Breast epithelium (tissue), 4 donors: ENCODE measurements at places on chromosomes 12 and 14.
A peak's percentile ranks its signal among the peaks of the same experiment; 100 is the strongest.

GRCh38 chr14:74516451-74517160 is 23.0 kb downstream of the ISCA2 start:
- DNase-seq: no peak

- DNase-seq: no peak
These were observed 62.2 kb downstream of the PPP1R36 start for GRCh38 chr14:64612021-64612380.

- DNase-seq: no peak
These were observed 80.0 kb downstream of the DRAM1 start for GRCh38 chr12:101957252-101957959.

DNA sequence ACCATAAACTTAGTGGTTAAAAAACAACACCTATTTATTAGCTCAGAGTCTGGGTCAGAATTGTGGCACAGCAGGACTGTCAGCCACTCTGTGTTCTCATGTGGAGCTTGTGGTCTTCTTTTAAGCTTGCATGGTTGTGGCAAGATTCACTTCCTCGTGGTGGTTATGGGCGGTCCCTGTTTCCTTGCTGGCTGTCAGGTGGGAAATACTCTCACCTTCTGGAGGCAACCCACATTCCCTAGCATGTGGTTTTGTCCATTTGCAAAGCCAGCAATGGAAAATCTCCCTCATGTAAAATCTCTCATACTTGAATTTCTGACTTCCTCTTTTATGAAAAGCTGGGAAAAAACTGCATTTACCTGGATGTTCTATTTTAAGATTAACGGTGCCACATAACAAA is 229.8 kb downstream of the ALX1 start:
- no peak for DNase-seq

DNA sequence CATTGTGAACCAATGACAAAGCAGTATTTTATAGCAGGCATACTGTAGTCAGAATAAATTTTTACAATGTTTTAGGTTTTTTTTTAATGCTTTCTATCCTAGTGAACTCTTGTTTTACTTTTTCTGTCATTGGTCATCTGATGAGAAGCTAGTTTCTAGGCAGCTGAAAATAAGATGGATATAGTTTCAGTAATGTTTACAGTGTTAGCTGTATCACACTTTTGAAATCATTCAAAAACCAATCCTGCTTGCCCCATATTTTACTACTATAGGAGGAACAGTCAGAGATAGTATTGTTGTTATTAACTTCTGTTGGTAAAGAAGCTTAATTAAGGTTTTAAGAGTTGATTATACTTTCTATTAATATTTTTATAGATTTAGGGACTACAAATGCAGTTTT is 24.5 kb downstream of the USP15 start:
- DNase-seq: no peak

DNA sequence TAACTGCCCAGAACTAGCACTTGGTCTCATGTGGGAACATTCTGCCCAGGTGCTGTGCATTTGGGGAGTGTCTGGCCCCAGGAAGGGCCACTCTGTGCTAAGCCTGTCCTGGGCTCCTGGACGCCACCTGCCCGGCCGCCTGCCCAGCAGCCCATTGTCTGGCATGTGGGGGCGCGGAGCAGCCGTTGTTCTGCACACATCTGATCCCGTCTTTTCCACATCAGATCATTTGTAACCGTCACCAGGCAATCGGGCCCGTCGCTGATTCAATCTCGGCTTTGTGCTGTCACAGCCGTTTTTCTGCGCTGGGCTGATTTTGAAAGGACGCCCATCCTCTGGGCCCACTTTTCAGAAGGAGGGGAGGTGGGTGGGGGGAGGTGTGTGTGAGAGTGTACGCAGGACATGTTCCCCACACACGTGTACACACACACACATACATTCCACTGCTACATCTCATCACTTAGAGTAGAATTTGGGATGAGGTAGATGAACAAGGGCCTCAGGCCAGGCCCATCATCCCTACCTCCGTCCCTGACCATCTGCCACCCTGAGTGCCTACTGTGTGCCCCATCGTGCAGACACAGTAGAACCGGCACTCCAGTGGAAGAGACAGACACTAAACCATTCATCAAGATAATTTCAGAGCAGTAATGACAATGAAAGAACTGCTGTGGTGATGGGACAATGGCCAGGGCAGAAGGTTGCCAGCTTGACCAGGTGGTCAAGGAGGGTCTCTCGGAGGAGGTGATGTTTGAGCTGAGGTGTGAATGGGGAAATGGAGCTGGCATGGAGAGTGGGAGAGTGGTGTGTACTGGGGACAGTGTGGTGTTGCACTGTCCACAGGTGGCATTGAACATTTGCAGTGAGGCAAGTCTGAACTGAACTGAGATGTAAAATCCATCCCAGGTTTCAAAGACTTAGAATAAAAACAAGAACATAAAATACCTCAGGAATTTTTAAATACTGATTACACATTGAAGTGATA is 19.0 kb downstream of the FAM222A start:
- DNase-seq: peak; percentile 19

DNA sequence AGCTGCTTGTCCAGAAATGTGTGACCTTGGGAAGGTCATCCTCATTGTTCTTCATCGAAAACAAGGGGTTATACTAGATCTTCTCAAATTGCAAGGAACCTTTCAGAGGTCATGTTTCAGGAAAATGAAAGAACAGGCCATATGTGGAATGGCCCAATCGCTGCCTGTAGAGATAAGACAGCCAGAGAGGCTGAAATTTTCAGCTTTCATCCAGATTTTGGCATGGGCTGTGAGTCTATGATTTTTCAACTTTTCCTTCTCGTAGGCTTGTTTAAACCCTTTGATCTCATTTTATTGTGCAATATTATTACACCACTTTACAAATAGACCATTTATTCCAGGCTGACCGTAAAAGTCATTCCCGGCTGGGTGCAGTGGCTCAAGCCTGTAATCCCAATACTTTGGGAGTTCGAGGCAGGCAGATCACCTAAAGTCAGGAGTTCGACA is 17.1 kb upstream of the ATXN2 start:
- DNase-seq: no peak

DNA sequence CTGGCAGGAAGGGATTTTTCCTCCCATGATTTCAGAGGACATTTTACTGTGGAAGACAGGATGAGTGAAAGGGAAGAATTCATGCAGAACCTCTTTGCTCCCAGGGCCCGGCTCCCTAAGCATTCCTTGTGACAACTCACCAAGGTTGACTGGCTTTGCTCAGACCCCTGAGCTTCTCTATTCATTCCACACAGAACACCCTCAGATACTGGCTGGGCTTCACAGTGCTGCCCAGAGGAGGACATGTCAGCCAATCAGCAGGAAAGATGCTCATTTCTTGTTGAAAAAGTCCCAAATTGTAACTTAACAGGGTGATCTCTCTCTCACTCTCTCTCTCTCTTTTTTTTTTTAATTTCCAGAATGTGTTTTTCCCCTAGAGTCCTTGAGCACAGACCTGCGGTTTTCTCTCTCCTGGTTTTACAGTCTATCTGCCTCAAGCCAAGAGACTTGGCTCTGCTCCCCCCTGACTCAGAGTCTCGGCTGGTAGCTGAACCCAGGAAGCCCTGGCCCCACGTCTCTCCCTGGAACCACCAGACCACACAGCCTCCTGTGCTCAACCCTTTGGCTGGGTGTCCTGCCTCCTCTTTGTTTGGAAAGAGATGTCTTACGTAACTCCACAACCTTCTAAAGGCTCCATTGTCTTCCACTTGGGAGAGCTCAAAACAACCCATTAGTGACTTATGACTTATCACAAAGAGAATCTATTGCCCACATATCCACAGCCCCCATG is 43.9 kb downstream of the SSPN start:
- DNase-seq: peak; percentile 95

DNA sequence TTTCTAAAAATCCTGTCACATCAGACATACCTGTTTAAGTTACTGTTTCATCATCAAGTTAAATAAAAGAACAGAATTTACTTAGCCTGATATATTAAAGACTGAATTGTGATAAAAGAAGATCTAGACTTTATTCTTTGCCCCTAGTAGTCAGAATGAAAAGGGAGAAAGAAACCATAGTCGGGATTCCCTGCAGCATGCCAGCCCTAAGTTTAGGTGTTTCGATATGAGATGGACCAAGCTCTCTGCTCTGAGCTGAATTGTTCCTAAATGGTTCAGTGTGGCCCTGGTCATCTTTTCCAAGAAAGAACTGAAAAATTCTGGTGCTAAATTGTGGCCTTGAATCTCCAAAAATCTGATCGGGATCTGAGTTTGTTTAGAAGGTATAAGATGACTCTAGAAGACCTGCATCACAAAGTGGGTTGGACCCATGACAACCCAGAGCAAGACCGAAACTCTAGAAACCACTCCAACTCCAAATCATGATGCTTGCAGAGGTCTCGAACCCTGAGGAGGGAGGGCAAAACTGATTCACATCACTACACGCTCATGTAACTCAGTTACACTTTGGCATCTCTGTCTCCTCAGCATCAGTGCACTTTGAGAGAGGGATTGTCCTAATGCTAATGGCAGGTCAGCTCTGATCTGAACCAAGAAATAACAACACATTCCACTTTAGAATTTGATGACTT is 15.7 kb downstream of the PTGER2 start:
- DNase-seq: no peak

- DNase-seq: no peak
These were observed 31.6 kb upstream of the PTPRQ start for GRCh38 chr12:80412343-80412953.

DNA sequence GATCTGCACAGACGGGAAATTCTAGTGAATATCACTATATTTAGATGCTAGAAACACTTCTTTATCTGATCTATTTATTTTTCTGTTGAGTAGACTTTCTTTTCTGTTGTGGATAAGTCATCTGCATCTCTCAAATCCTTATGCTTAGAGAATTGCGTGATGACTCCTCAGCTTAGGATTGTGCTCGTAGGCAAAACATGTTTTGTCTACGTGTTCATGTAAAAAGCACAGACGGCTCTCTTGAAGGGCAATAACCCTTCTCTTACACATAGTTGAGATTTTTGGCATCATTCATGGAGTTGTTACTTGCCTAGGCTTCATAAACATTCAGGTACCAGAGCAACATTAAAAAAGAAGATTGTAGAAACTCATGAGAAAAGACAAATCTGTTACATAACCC is 18.6 kb downstream of the PPFIBP1 start:
- no peak for DNase-seq

DNA sequence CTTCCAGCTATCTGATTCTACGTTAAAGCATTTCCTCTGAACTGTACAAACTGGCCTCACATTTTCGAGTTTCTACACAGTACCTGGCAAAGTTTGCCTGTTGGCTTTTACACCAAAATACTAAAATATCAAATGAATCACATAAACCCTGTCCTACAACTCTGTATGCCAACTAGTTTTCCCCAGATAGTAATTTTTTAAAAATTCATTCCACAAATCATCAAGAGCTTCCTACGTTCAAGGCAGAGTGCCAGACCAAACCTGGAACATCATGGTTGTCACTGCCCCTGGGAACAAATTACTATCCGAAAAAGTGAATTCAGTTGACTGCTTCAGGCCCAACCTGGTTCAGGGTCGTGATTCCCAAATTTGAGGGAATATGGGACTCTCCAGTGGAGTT is 2.1 kb downstream of the TMEM30B start:
- no peak for DNase-seq

DNA sequence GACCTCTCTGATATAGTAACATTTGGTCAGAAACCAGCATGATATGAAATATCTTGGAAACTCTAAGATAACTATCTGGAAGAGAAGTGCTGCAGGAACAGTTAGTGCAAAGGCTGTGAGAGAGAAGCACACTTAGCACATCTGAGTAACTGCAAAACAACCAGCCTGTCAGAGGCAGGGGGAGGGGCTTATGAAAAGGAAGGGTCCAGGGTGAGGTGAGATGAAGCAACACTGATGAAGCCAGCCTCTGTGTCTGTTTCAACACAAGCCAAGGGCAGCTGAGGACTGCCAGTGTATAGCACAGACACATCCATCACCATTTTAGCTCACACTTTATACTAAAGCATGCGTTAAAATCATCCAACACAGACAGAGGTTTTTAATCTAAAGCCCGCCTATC is 37.4 kb upstream of the OVCH1 start:
- DNase-seq: no peak

- no peak for DNase-seq
These were observed 172.1 kb downstream of the TSPAN9 start for GRCh38 chr12:3249081-3249800.

- peak; percentile 14 for DNase-seq
These were observed 17.4 kb upstream of the ACVR1B start for GRCh38 chr12:51934080-51934479.

- DNase-seq: no peak
These were observed 23.1 kb downstream of the SLC7A7 start for GRCh38 chr14:22792158-22792557.

DNA sequence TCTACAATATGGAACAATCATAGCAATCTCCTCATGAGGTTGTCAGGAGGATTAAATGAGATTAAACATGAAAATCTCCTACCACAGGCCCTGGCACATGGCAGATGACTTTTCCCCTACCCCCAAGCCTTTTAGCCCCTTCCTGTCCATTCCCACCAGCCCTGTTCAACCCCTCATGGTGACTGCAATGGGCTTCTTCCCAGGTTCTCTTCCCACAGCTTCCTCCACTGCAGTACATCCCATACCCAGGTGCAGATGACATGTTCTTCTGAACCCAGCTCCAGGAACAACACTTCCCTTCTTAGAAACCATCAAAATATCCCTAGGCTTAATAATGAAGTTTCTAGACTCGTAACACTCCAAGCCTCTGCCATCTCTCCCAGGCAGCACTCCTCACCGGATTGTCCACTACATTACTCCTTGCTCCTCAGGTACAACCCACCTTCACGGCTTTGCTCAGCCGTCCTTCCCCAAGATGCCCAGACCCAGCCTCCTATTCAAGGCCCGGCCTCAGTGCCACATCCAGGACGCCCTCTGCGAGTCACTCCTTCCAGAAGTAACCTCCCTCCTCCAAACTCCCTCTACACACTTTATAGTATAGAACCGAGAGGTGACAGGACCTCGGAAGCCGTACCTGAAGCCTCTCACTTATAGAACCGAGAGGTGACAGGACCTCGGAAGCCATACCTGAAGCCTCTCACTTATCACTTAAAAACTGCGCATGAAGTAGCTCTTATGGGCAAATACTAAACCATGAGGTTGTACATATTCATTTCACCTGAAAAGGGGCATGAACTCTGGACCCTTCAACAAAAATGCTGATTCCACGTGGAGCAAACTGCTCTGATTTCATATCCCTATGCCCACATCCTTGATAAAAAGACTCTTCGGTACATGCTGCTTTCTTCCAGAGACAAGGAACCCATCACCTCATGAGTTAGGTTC is 1.5 kb downstream of the CRACR2A start:
- DNase-seq: no peak

DNA sequence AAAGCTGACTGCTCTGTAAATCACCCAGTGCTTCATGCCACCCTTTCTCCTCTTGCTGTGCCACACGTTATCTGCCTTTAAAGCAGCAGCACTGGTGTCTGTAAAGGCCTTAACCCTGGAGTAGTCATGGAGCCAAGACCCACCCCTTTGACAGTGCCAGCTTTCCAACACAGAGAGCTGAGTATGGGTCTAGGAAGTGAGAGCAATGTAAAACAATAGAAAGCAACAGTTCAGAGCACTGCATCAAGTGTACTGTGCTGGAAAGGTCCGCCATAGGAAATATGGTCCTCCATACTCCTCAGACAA is 139.5 kb downstream of the DAD1 start:
- DNase-seq: no peak

- no peak for DNase-seq
These were observed 37.2 kb downstream of the EP400 start for GRCh38 chr12:131986910-131987309.
